Stimulated activated CD4-positive, alpha-beta T cell treated with anti-CD3 and anti-CD28 coated beads, Interleukin-1b, Interleukin-23, amount 100 ng/mL, for 24 hours (primary cell): ENCODE measurements at places on chromosomes 11 and 22.

GRCh38 chr22:31461699-31462098 is 27.9 kb downstream of the EIF4ENIF1 start:
- DNase-seq = no peak

- no peak for DNase-seq
These were observed 14.5 kb upstream of the BBOX1 start for GRCh38 chr11:27025957-27026733.

DNA sequence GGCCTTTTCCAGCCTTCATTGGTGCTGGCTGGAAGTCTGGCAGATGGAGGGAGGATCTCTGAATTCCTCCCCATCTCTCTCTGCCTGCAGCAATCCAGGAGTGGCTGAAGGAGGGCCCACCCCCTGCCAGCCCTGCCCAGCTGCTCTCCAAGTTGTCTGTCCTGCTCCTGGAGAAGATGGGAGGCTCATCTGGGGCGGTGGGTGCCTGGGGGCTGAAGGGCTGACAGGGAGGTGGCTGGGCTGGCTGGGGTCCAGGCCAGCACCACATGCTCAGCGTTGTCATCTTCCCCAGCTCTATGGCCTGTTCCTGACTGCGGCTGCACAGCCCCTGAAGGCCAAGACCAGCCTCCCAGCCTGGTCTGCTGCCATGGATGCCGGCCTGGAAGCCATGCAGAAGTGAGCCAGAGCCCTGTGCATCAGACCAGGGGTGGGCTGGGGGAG is 12.2 kb downstream of the TKFC start:
- no peak for DNase-seq

- DNase-seq = no peak
These were observed 127.5 kb upstream of the ANO1 start for GRCh38 chr11:69950621-69951020.

GRCh38 chr22:48586799-48587185 is 1240.9 kb downstream of the BRD1 start:
- no peak for DNase-seq

DNA sequence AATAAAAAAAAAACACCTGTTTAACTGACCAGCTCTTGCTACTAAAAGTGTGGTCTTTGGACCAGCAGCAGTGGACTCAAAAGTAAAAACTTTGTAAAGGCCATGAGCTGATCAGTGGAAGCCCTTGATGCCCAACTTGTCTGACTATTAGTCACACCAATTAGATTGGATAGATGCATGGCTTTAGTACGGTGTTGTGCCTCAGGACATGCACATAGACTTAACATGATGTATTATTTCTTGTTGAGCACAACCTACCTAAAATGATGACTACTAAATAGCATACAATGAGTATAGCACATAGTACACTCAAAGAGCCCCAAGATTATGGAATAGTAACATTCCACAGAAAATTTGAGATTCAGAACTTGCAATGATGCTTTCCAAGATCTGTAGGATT is 95.1 kb upstream of the FIBIN start:
- DNase-seq = no peak

GRCh38 chr11:117668321-117668751 is 128.7 kb downstream of the DSCAML1 start:
- no peak for DNase-seq

- no peak for DNase-seq
These were observed 16.9 kb upstream of the CD81 start for GRCh38 chr11:2360081-2360642.

DNA sequence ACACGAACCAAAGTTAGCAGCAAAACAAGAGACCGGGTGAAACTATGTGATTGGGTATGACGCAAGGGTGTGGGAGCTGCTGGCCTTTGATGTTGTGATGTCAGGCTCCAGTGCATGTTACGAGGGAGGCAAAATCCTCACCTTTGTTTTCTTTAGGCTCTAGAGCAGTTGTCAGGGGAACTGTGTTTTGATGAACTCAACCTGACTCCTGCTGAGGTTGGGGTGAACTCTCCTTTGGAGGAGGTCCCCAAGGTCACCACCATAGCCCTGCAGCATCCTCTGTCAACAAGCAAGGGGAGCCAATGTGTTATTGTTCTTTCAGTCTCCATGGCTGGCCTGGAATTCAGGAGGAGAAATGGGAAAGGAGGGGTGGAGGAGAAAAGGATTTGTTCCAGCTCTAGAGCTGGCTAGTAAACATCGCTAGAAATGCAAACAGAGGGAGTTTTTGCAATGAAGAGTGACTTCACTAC is 33.8 kb downstream of the RASSF10 start:
- DNase-seq = no peak

DNA sequence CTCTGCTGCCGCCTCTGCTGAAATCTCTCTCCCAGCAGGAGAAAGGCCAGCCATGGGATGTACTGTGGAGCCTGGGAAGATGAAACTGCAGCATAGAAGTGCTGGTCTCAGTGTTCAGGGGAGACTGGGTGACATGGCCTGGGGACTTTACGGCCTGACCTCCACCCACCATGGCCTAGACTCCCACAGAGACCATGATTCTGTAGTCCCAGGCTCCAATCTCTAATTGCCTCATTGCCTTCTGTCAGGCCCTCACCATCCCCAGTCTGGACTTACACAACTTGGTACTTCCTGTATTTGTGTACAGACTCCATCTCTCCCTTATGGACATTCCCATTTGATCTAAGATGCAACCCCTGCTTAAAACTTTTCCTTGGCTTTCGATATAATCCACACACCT is 43.1 kb downstream of the TRAF6 start:
- no peak for DNase-seq

GRCh38 chr11:19992998-19993397 is 167.3 kb downstream of the DBX1 start:
- DNase-seq = no peak

- DNase-seq = no peak
These were observed 761.2 kb downstream of the DLG2 start for GRCh38 chr11:84865791-84866535.

- DNase-seq = no peak
These were observed 10.7 kb downstream of the MCM5 start for GRCh38 chr22:35410663-35411034.

GRCh38 chr11:76025068-76025467 is 181.2 kb downstream of the WNT11 start:
- no peak for DNase-seq

DNA sequence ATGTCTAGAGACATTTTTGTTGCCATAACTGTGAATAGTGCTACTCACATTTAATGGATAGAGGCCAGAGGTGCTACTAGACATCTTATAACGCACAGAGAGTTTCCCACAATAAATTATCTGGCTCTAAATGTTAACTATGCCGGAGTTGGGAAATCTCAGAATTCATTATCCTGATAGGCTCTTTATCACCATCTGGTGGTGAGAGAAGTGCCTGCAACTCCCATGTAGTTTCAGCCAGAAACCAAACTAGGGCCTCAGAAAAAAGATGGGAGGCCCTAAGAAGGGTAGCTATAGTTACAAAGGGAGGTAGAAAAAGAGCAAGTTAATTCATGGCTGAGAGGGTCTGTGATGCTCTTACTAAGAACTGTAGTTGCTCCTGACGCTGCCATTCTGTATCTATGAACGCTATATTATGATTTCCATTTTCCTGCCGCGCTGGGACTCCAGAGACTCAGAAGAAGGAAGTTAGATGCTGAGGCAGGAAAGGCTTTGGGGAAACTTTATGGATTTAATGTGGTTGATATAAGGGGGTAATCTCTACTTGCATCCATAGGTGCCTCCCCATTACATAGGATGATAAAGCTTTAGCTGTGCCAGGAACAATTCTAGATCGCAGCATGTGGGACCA is 22.9 kb upstream of the MRPL17 start:
- DNase-seq = peak; percentile 20

DNA sequence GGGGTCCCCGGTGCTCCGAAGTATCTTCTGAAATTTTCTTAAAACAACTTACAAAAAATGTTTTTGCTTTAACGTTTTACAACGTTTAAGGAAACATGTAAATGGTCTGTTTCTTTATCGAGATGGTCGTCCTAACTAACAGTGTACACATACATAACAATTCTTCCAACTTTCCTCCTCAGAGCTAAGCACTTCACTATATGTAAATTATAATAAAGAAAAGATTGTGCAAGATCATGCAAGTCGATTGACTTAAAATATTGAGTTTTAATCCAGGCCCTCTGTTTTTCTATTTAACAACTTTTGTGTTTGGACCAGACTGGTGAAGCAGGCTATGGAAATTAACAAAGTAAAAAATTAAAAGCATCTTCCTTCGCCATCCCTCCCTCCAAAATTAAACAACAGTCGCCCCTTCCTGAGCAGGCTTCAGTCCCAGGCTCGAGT is 4.9 kb downstream of the ALX4 start:
- DNase-seq = no peak

DNA sequence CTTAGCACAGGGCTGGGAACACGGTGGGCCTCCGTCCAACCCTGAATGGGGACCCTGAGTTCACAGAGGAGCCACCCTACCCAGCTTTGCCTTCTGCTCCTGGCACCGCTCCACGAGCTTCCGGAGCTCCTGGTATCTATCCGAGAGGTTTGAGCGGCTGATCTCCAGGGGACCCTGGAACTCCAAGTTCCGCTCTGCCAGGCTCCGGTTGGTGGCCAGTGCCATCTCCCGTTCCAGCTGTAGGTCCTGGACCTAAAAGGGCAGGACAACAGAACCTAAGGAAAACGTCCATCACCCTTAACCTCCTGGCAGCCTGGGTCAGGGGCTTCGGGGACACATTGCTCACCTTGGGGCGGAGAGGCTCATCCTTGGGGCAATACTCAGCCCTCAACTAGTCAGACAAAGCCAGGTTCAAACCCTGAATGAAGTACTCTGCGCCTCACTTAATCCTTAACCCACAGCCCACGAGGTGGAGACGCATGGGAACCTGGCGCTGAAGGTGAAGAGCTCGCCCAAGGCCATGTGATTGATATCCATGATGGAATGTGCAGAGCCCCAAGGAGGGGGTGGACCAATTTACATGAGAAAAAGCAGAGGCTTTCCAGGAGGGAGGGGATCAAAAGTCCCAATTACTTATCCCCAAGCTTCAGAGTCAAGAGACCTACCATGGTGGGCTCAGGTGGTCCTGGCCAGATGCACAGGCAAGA is 27.1 kb downstream of the VPS37C start:
- no peak for DNase-seq

DNA sequence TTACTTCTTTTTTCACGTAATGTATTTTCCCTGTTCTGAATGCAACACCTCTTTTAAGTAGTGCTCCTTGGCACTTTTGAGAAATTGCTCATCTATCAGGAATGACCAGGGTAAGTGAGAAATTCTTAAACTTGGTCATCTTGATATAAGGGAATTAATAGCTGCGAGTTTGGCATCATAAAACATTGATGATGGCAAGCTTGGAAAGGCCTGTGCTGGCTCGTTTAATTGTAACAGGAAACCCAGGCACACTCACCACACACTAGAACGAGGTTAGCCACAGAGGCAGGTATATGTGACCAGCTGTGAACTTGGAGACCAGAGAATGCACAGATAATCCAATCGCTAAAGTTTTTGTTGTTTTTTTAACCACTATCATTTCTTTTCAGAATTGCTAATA is 24.3 kb downstream of the FAM118A start:
- no peak for DNase-seq
